ENCODE measurements at places on chromosomes 1 and 21.

GRCh38 chr1:67755619-67756018 lies 70.6 kb downstream of the GADD45A start:
- DNase-seq, result no peak

DNA sequence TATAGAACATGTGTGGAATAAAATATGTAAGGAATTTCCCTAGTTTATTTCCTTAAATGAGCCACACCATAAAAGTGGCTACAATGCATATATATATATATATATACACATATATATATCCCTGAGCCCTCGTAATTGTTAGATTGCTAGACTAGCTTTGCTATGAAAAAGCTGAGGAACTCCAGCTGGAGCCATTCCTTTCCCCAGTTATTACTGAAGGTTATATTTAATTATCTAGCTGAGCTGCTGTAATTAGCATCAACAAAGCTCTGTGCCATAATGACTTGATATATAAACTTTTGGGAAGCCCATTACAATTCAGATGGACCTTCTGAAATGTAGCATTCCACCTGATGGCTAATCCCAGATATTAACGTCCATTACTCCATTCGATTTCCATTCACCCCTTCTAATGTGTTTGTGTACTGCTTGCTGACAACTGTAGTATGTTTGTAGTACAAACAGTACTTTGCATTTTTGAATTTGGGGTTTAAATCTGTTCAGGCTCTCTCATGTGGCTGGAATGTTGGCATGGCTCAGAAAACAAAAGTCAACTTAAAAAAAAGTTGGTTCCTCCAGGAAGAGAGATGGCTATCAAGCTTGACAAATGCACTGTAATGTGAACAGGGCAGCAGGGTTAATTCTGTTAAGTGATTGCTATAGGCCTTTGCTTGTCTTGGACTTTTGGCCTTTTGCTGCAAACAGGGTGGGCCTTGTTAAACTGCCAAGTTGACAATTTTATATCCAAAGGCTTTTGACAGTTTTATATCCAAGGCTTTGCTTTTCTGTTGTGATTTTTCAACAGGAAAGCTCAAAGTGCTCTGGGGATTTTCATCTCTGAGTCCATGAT lies 170.0 kb downstream of the LTN1 start:
- no peak for DNase-seq

GRCh38 chr21:35046880-35047229 lies 2.2 kb downstream of the RUNX1 start:
- DNase-seq, result no peak

DNA sequence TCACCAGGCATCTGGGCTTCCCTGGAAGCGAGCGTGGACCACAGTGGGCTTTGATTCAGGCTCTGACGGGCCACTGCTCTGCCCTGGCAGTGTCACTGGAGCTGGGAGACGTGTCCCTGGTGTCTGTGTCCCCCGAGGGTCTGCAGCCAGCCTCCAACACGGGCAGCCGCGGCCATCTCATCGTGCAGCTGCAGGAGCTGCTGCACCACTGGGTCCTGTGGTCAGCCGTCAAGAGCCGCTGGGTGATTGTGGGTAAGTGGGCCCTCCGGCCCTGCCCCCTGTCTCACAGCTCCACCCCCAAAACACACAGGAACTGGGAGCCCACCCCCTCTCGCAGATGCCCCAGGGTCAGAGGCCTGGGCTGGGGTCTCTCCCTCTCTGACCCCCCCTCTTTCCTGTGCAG lies 40.7 kb downstream of the DISP3 start:
- no peak for DNase-seq

DNA sequence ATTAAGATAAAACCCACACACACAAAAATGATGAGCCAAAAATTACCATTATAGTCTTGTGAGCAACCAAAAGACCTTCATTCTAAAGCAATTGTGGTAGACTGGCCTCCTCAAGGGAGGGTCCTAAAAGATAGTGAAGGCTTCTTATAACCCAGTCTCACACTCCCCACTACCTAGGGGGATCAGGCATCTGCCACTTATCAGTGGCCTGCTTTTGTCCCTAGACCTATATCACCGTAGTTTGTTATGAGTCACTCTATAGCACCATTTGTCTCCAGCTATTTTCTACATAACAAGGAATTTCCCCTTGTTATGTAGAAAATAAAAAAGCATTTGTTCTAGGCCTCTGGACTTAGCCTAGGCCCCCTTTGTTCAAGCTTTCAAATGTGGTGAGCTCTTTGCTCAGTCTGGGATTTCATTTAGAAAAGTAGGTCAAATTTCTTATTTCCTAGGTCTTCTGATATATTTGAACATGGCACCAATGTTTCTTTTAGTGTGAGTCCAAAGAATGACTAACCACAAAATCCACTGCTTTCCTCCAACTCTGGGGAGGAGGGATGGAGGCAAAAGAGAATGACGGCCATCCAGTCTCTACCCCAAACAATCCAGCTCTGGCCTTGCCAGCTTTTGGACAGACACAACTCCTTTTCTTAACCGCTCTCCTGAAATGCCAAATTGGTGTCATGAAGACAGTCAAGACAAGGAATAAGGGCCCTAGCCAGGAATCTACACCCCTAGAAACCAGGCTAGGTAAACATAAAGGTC lies 8.9 kb downstream of the ADAR start:
- DNase-seq, result no peak

DNA sequence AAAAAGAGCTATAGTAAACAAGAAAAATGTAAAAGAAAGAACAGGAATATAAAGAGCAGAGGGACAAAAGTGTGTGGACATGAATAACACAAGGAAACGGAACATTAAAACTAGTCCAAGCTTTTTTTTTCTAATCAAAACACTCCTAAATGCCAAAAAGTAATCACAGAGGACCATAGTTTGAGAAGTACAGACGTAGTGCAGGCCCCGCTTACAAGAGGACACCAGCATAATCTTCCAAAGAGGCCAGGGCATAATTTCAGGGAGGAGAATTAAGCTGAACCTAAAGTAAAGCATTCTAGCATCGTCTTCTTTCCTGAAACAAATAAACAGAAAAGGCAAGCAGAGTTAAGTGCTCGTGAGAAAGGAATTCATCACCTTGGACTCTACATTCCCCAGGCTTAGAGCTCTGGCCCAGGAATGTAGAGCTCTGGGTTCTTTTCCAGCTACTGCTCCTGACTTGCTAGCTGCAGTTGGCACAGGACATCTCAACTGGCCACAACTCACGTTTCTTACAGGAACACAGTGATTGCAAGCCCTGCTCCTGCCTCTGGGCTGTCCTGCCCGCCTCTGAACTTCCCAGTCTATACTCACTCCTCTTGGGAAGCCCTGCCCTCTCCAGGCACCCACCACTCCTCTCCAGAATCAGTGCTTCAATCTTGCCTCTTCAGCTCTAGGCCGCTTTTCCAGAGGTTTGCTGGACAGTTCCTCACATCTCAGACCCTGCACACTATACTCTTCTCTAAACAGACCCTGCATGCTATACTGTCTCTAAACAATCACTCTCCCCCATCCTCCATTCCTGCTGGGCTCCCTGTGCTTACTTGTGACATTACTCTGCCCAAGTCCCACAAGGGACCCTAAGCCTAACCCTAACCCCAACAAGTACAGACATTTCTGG lies 9.8 kb downstream of the RGS8 start:
- DNase-seq, result no peak
